ENCODE measurements at places on chromosomes 3 and 15.

DNA sequence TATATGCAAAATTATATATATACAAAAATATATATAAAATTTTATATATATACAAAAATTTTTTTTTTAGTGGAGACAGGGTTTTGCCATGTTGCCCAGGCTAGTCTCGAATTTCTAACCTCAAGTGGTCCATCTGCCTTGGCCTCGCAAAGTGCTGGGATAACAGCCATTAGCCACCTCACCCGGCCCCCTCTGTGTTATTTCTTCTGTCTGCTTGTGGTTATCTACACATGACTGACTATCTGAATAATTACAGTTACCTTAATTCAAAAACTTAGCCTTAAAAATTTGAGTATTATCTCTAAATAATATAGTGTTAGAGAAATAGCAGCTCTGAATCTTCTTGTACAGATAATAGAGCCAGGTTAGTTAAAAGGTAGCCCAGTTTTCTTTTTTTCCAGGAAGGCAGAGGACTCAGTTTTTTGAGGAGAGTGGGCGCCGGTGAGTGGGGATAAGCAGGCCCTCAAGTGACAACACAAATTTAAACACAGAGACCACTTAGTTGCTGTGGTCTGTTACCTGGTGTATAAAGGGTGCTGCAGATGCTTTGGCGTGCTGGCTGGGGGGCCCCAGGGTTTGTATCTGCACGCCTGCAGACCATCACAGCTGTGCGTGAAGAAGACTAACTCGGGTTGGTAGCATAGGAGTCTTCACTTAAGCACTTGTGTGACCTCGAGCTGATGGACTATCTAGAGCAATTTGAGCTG is 83.7 kb downstream of the TRAK1 start:
- DNase-seq, result no peak

- no peak for DNase-seq
These were observed 32.4 kb downstream of the ADAMTS17 start for GRCh38 chr15:100309109-100310040.

DNA sequence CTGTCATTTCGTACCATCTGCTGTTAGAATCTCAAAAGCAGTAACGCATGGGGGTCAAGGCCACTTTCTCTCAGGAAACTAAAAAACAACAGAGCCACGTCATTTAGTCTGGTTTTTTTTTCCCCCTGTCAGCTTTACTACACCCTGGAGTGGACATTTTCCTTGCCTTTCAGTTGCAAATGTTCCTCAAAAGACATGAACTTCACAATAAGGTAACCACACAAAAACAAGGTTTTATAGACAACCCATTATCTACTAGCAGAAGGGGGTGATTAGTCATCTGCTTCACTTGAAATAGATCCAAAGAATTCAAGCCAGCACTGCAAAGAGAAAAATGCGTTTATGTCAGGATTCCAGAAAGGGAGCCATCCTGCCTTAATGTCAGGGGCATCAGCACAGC is 171.8 kb upstream of the CDIN1 start:
- no peak for DNase-seq

GRCh38 chr3:52827866-52828376 is 2.6 kb downstream of the ITIH4 start:
- DNase-seq, result no peak

DNA sequence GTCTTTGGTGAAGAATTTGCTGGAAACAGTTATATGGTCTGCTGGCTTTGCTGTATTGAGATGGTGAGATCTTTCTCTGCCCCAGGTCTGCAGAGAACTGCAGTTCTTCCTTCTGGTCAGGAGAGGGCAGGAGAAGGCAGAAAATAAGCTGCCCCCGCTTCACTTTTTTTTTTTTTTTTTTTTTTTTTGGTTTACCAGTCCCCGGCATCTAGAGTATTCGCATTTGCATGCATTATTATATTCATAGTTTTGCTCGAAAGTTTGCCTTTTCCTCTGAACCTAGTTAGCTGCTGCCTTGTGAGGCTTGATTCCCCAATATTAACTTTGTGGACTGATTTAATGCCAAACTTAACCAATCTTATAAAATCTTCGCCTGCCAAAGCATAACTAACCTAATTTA is 10.6 kb upstream of the PARL start:
- DNase-seq, result no peak

GRCh38 chr3:41088882-41089281 is 110.4 kb upstream of the CTNNB1 start:
- no peak for DNase-seq

GRCh38 chr3:87082796-87083440 is 92.0 kb upstream of the VGLL3 start:
- DNase-seq, result no peak

DNA sequence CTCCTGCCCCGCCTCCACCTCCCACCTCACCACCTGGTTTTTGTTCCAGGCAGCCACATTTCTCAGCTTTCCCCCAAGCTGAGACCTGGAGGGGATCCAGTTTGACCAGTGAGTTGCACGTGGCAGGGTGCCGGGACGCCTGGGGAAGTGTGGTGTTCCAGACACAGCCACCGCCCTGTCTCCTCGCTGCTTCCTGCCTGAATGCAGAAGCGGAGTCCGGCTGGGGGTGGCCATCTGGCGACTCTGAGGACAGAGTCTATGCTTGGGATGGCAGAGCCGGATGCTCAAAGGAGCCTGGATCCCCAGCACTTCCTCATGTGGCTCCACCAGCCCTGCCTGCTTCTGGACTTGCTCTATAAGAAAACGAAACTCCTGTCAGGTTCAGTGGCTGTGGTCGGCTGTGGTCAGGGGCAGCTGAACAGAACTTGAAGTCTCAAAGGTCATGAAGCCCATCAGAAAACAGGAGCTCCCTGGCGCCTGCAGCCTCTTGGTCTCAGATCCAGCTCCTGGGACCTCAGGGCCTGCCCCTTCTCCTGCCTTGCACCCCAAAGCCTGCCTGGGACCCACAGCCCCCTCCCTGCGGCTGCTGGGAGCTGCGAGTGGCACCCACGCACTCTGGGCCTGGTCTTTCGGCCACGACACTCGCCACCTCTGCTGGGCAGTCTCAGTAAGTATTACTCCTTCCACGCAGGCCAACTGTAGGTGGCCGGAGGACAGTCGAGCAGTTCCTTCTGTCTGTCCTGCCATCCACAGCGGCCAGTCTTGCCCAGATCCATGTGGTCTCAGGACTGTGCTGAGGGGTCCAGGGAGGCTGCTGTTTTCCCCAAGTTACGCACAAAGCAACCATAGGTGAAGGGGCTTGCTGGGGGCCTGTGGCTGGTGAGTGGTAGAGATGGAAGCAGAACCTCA is 112.8 kb upstream of the MEF2A start:
- DNase-seq, result no peak

DNA sequence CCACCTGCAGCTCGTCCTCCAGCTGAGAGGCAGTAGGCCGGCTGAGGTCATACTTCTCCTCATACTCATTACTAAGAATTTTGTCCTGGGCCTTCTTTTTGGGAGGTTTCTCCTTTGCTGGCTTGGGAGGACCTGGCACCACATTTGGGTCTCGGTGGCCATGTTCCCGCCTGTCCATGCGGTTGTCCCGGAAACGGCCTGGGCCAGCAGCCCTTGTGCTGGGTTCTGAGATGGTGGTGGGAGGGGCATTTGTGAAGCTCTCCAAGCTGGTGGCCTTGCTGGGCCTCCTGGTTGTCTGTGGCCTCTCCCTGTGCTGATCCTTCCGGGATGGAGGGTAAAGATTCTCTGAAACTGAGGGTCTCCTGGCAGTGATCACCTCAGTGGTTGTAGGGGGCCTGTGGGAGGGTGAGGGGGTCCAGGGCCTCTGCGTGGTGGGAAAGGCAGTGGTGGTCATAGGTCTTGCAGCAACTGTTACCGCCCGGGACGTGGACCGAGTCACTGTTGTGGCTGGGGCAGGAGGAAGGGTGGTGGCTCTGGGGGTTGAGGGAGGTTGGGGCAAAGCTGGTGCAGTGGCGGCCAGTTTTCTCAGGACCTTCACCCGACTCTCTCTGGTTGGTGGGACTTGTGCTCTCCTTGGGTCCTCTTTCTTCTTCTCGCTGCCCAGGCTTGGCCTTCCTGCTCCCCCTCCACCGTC is 2.5 kb downstream of the CCDC80 start:
- no peak for DNase-seq

DNA sequence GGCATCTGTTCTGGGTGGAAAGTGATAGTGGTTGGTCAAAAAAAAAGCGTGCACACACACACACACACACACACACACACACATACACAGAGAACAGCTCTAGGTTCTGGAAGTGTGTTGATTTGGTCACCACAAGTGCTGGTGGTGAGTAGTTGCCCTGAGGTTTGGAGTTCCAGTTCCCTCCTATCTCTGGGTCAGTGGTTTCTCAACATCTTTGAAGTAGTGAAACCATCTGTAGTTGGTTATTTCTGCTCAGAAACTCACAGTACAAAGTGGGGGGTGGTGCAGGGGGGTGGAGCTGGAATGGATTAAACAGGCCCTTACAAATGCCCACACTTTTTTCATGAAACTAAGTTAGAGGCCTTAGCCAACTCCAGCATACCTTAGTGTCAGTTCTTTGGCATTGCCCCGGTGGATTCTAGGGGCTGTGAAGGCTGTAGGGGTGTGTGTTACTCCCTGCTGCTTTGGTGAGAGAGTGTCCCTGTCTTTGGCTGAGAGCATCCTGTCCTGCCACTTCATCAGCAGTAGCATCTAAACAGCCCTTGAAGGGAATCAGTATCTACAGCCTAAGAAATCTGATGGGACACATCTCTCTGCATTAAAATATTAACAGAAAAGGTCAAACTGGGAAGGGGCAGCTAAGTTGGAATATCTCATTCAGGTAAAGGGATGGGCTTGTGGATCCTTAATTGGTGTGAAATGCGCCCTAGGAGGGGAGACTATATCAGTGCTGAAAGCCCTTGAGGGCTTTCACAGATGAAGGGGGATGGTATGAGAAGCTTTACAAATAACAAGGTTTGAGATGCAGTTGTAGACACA is 20.6 kb downstream of the SMAD3 start:
- DNase-seq, result no peak

- DNase-seq, result no peak
These were observed 12.3 kb upstream of the GFM1 start for GRCh38 chr3:158631981-158632380.

- no peak for DNase-seq
These were observed 29.2 kb downstream of the CPN2 start for GRCh38 chr3:194321693-194322640.

GRCh38 chr15:74384881-74385643 is 17.6 kb upstream of the CYP11A1 start:
- DNase-seq, result no peak

- no peak for DNase-seq
These were observed 259.9 kb upstream of the KCNH8 start for GRCh38 chr3:18888370-18888769.

- no peak for DNase-seq
These were observed 367.0 kb upstream of the UBE2E2 start for GRCh38 chr3:22836131-22836530.

- no peak for DNase-seq
These were observed 116.5 kb downstream of the NEK10 start for GRCh38 chr3:27252646-27253045.

- no peak for DNase-seq
These were observed 29.5 kb downstream of the C2CD4B start for GRCh38 chr15:62135532-62136134.

DNA sequence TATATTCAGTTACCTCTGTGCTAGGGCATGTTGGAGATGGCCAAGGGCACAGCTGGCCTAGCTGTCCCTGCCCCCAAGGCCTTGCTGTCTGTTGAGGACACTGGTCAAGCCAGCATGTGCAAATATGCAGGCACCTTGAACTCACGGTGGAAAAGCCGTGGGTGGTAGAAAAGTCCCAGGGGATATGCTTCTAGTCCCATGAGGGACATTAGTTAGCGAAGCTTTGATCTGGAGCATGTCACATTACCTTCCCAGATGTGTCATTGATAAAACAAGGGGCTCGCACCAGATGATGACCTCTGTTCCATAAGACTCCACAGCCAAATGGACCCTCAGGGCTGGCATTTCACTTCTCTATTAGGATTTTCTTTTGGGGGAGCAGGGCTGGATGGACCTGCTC is 14.2 kb upstream of the TMEM158 start:
- DNase-seq, result no peak

DNA sequence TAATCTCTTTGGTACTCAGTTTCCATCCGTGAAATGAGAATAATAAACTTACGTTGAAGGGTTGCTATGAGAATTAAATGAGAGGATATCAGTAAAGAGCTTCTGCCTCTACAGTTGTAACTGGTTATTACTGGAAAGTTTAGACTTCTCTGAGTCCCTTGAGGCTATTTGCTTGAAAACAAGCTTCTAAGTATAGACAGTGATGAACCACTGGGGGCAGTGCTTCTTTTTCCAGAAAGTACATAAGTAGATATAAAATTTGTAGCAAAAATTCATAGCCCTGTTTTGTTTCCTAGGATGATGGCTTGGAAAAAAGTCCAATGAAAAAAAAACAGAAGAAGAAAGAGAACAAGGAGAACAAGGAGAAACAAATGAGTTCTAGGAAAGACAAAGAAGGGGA is 87.1 kb downstream of the RGMA start:
- DNase-seq, result no peak

- no peak for DNase-seq
These were observed 91.1 kb downstream of the UBE3A start for GRCh38 chr15:25347707-25348106.

DNA sequence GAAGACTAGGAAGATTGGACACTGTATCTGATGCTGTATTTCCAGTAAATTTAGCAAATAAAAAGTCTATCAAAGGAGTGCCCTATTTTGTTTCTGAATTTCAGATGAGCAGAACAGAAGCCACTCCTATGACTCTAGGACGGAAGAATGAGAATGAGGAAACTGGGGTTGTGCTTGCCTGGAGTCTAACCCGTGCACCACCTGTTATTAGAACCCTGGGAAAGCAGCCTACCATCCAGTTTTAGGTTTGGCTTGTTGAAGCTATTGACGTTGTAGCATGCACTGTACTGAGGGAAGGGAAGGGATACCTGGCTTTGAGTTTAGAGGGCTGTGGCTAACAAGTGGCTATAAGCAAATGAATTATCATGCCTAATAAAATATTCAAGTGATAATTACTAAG is 318.5 kb downstream of the SLC9A9 start:
- DNase-seq, result no peak

- DNase-seq, result no peak
These were observed 145.5 kb downstream of the WNT5A start for GRCh38 chr3:55341502-55342031.

DNA sequence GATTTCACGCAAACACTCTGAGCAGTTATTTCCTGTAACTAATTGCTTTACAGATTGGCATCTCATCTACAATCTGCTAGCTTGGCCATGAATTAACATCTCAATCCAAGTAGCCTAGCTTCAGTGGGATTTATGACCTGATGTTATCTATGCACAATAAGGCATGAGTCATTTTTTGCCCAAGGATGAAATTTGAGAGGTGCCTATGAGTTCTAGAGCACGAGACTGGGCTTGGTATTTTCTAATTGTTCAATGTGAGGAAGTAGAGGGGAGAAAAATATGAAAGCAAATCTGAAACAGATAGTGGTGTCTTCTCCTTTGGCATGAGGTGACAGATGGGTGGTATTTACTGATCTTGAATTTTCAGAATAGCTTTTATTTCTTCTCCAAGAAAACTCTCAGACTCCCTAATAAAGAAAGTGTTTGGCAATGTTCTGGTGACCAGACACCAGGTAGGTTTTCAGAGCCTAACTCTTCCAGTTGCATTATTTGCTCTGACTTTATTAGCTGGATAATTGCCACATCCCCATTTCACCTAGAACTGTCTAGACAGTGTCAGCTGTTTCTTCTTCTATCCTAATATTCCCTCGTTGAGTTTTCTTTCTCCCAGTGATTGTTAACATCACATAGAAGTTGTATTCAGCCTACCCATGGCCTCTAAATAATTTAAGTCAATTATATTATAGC is 301.0 kb upstream of the UMPS start:
- DNase-seq, result no peak

- no peak for DNase-seq
These were observed 66.8 kb downstream of the CMSS1 start for GRCh38 chr3:99884484-99884883.

GRCh38 chr15:79265987-79266579 is 16.4 kb upstream of the ANKRD34C start:
- no peak for DNase-seq

- DNase-seq, result no peak
These were observed 36.9 kb upstream of the SFMBT1 start for GRCh38 chr3:53082736-53083135.

Data from anterior cingulate cortex (tissue), 58 donors.